ENCODE measurements at places on chromosomes 16 and 17.

- no peak for DNase-seq
Observed at GRCh38 chr16:87791295-87792204, 25.8 kb upstream of the KLHDC4 start.

DNA sequence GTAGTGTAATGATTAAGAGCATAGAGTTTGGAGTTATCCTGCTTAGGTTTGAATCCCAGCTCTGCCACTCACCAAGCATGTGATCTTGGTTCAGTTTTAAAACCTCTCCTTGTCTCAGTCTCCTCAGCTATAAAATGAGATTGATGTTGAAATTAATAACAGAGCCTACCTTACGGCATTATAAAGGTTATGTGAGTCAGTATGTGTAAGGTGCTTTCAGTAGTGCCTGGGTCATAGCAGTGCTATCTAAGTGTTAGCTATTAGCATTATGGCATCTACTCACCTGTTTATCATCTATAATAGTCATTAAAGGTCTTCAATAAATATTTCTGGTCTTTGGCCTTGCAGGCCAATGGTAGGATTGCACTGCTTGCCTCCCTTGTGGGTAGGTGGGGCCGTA is 53.4 kb downstream of the PRKCB start:
- DNase-seq = no peak

GRCh38 chr17:50219342-50219741 is 17.9 kb upstream of the COL1A1 start:
- DNase-seq = no peak

- no peak for DNase-seq
Observed at GRCh38 chr17:61581611-61582349, 9.2 kb downstream of the NACA2 start.

DNA sequence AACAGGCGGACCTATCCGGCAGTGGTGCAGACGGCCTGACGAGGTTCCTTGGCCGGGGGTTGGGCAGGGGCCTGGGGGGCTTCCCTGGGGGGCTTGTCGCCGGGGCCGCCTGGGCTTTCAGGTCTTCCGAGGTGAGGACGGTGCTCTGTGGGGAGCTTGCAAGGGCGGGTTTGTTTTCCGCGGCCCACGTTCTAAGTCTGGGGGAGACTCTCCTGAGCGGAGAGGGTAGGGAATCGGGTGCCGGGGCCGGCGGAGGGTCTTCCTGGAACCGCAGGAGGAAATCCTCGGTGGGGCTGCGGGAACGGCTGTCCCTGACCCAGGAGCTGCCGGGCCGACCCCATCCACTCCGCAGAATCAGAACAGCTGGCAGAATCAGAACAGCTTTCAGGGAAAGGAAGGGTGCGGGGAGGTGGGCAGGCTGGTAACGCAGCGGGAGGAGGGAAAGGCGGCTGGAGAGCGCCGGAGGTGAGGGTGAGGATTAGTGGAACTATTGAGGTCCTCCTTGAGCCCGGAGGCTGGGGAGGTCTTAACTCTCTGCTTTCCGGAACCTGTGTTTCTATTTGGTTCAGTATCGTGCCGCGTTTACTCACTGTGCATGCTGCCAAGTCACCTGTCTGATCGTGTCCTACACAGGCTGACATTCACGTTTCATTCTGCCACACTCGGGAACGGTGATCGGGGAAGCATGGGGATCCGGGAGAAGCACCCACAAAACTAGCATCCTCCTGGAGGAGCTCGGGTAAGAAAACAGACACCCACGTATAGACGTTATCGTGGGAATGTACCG is 28.9 kb downstream of the CPSF4L start:
- DNase-seq = no peak

GRCh38 chr17:38724337-38724988 is 5.7 kb upstream of the CISD3 start:
- DNase-seq = no peak

GRCh38 chr17:27264068-27264812 is 29.7 kb upstream of the WSB1 start:
- no peak for DNase-seq

Measured in NCI-H187 treated with DMSO at 0.1 percent for 48 hours (cell line).